HT1080 (cell line): ENCODE measurements at places on chromosomes 16 and 17. TPM values are rescaled to one million over a fixed set of nuclear protein-coding genes. Genes with fewer than 3 reads are reported as not detected.

- DNase-seq = no peak
Observed at GRCh38 chr17:50172130-50172529, 6.3 kb downstream of the SGCA start.

DNA sequence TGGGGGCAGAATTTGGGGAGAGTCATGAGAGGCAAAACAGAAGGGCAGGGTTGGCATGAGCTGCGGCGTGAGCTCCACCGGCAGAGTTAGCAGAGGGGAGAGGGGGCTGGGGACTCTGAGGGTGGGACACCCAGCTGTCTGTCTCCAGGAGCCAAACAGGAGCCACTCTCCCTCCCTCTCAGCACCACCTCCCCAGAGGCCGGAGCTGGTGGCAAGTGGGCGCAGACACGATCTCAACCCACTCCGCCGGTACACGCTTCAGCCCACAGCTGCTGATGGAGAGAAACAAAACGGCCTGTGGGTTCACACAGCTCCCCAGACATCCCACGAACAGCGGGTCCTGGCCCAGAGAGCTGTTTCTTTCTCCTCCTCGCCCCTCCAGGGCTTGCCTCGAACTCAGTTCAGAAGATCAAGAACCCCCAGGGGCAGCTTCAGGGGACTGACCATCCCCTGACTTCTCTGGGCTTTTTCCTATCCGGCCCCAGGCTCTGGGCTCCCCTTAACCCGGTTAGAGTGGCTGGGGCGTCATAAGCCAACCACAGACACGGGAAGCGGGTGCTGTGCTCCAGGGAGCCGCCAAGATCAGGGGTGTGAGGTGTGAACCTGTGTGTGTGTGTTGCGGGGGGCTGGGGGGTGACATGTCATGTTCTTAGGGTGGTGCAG, 7.6 kb downstream of the RHBDF2 start:
- DNase-seq = no peak

GRCh38 chr17:42476411-42476810, 17.7 kb downstream of the ATP6V0A1 start:
- no peak for DNase-seq

DNA sequence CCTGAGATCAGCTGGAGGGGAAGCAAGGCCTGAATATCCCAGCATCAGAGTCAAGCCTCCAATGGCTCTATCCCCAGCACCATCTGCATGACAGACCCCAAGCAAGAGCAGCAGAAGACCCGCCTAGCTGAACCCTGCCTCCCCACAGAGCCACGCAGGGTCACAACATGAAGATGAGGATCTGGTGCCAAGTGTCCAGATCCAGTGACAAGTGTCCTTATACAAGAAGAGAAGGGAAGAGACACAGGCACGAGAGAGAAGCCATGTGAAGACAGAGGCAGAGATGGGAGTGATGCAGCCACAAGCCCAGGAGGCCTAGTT, 28.9 kb downstream of the TNFRSF13B start:
- DNase-seq = no peak

GRCh38 chr17:72434581-72434980, 313.8 kb downstream of the SOX9 start:
- DNase-seq = no peak

- DNase-seq = no peak
Observed at GRCh38 chr16:90023078-90023447, 3.8 kb upstream of the DBNDD1 start.

DNA sequence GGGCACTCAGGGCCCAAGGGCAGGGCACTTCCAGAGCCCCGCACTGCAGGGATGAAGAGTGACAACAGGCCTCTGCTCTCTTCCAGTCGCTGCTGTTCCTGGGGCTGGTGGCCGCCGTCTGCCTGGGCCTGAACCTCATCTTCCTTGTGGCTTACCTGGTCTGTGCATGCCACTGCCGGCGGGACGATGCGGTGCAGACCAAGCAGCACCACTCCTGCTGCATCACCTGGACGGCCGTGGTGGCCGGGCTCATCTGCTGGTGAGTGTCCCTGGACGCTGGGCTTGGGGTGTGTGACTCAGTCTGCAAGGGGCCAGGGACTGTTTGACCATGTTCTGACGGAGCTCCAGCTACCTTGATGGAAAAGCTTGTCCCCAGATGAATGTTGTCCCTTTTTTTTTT, 9.0 kb downstream of the TTYH2 start:
- DNase-seq = no peak

The TIMP2 gene
- total RNA-seq = 78.0 and 119 TPM in 2 replicates

The ATP1B2 gene
- total RNA-seq = not detected in 2 replicates
